NCI-H748 treated with DMSO at 0.1 percent for 48 hours (cell line): ENCODE measurements at places on chromosomes 7 and 10.

- no peak for DNase-seq
Measured at GRCh38 chr10:133033742-133034048, 54.0 kb upstream of the ADGRA1 start.

DNA sequence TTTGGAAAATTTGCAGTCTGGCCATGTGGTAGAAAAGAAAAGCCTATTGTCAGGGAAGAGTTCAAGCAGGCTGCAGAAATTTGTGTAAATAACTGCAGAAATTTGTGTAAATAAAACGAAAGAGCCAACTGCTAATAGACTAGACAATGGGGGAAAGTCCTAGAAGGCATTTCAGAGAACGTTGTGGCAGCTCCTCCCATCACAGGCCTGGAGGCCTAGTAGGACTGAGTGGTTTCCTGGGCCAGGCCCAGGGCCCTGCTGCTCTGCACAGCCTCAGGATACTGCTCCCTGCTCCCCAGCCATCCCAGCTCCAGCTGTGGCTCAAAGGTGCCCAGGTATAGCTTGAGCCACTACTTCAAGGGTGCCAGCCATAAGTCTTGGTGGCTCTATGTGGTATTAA lies 50.9 kb downstream of the RSBN1L start:
- no peak for DNase-seq

DNA sequence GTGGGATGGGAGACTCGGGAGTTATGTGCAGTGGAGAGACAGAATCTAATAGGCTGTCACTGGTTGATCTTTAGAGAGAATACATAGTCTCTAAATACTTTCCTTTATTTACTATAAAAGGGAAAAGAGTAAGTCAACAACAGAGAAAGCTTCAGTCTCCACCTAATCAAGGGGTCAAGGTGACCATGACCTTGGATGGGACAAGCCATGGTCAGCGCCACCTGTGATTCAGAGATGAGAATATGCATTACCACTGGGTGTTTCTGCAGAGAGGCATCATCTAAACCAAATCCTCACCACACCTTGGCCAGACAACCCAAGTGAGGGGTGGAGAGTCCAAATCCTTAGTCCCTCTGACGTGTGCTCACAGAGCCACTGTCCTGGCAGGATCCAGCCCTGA lies 39.9 kb downstream of the TNS3 start:
- DNase-seq, result no peak

GRCh38 chr10:23433701-23434100 lies 5.2 kb upstream of the OTUD1 start:
- no peak for DNase-seq

DNA sequence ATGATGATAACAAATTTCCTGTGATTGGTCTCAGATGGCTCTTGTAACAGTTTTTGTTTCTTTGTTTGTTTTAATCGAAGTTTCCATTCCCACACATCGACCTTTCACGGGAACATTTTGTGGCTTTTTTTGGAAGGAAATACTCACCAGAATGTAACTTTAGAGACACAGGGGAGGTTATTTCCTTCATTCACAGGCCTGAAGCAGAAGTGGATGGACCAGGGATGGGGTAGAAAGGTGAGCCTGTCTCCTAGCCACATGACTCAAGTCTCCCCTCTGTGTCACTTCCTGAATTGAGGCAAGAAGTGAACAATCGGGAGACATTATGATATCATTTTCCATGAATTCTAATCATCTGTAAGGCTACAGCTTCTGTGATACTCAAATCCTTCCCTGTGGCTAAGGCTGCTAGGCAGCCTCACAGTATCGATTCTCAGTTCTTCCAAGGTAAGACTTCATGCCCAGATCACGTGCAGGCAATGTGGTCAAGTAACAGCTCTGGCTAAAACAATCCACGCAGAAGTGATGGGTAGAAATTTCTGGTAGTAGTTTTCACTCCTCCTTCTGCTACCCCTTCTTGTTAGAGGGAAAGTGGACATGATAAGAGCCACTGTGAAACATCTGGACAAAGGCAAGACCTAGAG lies 203.9 kb upstream of the NEBL start:
- DNase-seq, result no peak

DNA sequence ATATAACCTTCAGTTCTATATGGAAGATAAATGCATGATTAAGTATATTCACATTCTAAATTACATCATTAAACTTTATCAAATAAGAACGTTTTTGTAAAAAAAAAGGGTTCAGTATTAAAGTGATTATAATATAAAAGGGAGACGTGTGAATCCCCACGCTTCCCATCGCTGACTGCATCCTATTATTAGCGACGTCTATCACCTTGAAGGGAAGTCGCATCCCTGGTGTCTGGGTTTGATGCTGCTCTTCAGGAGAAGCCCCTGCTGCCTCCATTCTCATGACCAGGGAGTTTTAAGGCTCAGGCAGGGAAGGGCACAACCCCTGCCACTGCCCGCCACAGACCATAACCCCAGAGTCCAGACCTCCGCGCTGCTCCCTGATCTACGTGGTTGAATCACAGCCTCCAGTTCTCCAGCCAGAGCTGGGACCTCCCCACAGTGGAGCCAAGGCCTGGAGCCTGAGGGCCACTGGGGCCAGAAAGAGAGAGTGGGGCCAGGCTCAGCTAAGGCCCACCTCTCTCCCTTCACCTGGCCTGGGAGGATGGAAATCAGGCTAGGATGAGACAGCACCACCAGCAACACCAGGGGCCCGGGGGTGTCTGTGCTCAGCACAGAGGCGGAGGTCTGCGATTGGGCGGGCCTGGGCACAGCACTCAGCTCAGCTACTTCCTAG lies 130.6 kb downstream of the TCERG1L start:
- DNase-seq, result no peak

- no peak for DNase-seq
Measured at GRCh38 chr7:40279991-40280390, 145.2 kb downstream of the SUGCT start.

DNA sequence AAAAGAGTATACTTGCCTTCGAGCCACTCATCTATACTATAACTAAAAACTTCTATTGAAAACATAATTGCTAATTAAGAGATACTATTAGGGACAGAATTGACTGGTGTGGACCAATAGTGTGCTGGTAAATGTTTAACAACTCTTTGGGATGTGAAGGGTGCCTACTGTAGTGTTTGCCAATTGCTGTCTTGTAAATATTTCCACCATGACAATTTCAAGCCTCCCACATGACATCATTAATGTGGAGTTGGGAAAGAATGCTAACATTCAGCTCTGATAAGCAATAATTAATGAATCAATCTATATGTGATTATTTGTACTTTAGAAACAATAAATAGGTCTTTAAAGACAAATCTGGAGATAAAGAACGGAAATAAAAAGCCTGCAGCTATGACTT lies 136.8 kb downstream of the DGKB start:
- DNase-seq, result no peak

DNA sequence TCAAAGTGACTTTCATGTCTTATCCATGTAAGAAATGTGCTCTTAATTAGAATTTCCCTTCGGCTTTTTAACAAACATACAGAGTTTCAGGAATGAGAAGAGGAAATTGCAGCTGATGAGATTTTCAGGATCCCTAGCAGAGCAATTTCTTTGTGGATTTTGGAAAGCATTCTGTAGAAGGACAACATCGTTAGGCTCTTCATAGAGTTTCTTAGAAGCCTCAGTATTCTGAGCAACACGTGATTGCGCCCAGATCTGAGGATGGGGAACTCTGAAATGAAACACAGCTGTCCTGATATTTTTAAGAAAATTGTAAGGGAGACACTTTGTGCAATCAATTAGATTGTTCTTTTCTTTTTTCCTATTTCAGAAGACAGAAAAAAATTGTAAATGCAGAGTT lies 85.8 kb downstream of the LHFPL3 start:
- DNase-seq, result no peak

GRCh38 chr7:47587351-47587750 lies 5.4 kb upstream of the TNS3 start:
- DNase-seq, result no peak

DNA sequence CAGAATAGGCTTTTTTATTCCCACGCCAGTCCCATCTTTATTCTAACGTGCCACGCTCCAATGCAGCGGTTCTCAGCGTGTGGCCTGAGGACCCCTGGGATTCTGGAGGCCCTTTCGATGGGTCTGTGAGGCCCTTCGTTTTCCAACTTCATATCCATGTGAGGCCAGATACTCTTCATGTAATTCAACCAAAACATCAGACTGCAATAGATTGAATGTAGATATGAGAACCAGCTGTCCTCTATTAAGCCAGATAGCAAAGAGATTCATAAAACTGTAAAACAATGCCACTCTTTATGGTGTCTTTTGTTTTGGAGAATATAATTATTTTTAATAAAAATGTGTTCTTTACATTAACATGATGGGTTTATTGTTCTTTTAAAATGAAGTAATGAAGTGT lies 53.2 kb upstream of the KMT2C start:
- DNase-seq, result no peak

DNA sequence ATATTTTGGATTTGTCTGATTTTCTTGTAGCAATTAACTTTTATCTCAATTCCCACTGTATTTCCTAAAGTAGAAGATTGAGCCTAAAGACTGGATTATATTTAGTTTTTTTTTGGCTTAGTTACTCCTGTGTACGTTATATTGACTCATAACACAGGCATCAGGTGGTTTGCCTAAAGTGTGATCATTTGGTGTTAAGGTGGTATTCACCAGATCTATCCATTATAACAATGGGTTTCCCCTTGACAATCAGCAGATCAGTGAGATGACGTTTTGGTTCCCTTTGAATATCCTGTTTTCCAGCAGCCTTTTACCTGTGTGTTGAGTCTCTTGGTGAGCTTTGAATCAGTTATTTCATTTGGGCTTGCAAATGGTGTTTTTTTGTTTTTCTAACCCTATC lies 18.1 kb downstream of the MAPK8 start:
- DNase-seq, result no peak

DNA sequence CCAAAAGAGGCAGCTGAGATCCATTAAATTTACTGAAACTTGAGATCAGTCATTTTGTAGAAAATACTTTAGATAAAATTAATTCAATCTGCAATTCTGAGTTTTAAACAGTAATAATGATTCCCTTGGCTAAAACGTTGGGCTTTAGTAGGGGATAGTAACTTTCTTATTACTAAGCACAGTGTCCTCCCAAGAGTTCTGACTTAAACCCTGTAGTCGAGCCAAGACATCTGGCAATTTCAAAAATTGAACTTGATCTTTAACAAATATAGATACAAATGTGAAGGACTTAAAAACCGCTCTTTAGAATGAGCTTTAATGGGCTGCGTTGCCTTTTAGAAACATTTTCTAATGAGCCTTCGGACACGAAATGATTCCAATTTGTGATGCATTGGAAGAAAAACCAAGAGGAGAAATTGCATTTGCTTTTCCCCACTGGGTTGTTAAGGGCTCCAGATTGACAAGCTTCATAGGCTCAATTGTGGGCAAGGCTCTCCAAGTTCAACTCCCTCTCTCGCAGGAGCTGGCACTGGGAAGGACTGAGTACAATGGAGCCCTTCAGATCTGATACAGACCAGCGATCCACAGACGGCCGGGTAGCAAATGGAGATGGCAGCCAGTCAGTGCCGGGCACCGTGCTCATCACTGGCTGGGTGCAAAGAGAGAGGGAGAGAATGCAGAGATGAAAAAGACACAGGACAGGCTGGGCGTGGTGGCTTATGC lies 921.3 kb upstream of the AUTS2 start:
- DNase-seq, result no peak

DNA sequence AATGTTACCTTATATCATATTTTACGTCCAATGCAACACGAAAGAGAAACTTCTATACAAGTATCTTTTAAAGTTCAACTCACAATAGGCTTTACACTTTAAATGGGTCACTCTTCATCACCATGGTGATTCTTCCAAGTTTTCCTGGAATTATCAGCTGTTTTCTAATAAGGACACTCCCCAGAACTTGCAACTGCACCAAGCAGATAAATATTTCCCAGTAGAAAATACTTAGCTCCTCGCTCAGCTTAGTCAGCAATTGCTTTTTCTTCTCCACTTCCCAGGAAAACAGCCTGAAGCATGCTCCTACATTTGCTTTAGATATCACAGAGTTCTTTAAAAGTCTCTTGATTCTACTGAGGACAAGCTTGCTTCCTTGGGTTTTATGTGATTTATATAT lies 25.7 kb upstream of the ADD3 start:
- DNase-seq, result no peak

DNA sequence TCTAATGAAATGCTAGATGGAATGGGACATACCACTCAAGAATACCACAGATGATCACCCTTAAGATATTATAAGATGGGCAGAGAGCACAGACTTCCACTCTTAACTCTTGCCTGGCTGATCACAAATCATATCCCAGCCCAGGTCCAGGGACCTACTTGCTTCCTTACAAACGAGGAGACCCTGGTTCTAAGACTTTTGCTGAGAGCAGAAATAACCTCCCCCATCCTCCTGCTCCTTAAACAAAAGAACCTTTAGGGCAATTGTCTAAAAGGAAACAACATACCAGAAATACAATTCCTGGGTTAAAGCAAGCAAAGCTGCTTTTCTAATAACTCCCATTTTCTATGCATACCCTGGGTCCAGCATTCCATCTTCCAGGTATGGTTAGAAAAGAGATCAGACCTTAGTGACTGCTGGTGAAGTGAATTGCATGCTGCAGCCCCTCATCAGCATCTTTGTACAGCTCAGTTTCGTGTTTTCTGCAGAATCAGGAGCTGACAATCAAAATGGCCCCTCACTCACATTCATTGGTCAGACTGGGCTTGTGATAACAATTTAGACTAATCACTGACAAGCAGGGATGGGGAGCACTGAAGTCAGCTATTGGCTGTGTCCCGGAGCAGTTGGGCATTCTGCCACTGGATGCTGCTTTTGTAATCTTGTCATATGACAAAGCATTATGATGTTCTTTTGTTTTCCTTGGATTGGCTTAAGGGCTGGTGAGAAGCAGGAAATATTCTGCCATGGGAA lies 14.6 kb downstream of the IFIT3 start:
- no peak for DNase-seq

- no peak for DNase-seq
Measured at GRCh38 chr7:25632616-25633015, 404.3 kb upstream of the NPVF start.
